Calu3 (cell line): ENCODE measurements at places on chromosomes 12 and 14.

DNA sequence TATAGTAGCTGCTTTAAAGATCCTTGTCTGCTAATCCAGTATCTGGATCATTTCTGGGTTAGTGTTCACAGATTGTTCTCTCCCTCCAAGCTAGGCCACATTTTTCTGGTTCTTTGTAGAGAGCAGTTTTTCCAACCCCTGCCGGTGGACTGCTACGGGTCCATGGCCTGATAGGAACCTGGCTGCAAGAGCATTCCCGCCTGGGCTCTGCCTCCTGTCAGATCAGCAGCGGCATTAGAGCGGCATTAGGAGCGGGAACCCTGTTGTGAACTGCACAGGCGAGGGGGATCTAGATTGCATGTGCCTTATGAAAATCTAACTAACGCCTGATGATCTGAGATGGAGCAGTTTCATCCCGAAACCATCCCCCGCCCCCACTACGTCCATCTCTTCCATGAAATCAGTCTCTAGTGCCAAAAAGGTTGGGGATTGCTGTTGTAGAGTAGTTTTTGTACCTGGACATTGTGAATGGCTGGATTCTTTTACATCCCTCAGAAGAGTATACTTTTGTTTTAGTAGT lies 50.4 kb downstream of the MYRFL start:
- no peaks in the 10 kb centered on the region for H3K27me3 ChIP-seq
- H3K36me3 ChIP-seq: peaks cover 6% of the 10 kb centered on the region
- H3K4me1 ChIP-seq: peaks cover 38% of the 10 kb centered on the region
- DNase-seq: no peak
- no peak overlapping the region for H3K4me3 ChIP-seq

GRCh38 chr12:47819896-47820630 lies at the start of gene HDAC7:
Gene HDAC7 (minus strand): TSS chr12:47819903. CDS start chr12:47819785, 118 bp downstream.
- peak within 1 kb of the TSS; percentile 88 for H3K4me3 ChIP-seq
- no peaks in the 10 kb centered on the region for H3K27me3 ChIP-seq
- H3K27ac ChIP-seq: peak within 1 kb of the TSS; percentile 94
- peak; percentile 45 for DNase-seq
- H3K36me3 ChIP-seq: peaks cover 31% of the 10 kb centered on the region

GRCh38 chr12:14558473-14558959 lies 9.2 kb downstream of the PLBD1 start:
- H3K4me1 ChIP-seq: peaks cover 44% of the 10 kb centered on the region
- H3K4me3 ChIP-seq: peak overlapping the region; percentile 37
- no peak for DNase-seq
- peak overlapping the region; percentile 96 for H3K27ac ChIP-seq

DNA sequence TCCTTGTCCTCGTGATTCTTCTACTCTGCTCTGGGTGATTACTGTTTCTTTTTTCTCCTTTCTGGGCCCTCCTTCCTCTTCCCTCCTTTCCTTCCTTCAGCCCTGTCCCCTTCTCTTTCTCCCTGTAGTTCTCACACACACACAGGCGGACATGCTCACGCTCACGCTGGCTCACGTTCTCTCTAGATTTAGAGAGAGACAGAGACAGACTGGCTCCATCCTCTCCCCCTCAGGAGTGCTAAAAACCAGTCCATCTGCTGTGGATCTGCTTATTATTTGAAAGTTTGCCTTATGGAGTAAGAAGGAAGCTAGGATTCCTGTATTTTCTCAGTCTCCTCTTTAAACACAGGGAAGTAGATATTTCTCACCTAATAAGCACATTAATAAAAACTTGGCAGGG lies 48.1 kb downstream of the KCNA1 start:
- H3K4me3 ChIP-seq: no peak overlapping the region
- H3K27ac ChIP-seq: no peak overlapping the region
- H3K36me3 ChIP-seq: peaks cover 4% of the 10 kb centered on the region
- no peak for DNase-seq
- H3K27me3 ChIP-seq: peaks cover 86% of the 10 kb centered on the region
- H3K4me1 ChIP-seq: no peaks in the 10 kb centered on the region

- H3K4me3 ChIP-seq: no peak overlapping the region
- no peak for DNase-seq
- peak overlapping the region; percentile 18 for H3K27ac ChIP-seq
- no peaks in the 10 kb centered on the region for H3K4me1 ChIP-seq
- no peaks in the 10 kb centered on the region for H3K27me3 ChIP-seq
Observed at GRCh38 chr14:102057480-102058114, 29.2 kb downstream of the HSP90AA1 start.
